ENCODE measurements at places on chromosomes 13 and 19. TPM values are rescaled to one million over a fixed set of nuclear protein-coding genes. Genes with fewer than 3 reads are reported as not detected.

LILRB2 gene
- total RNA-seq = not detected

IGLON5 gene
- total RNA-seq = 0.90 TPM

FARP1 gene
- 24.0 TPM for total RNA-seq

ZNF729 gene
- not detected for total RNA-seq

TBC1D17 gene
- total RNA-seq = 20.4 TPM

CYP2F1 gene
- total RNA-seq = not detected

PDX1 gene
- total RNA-seq = not detected

ICAM1 gene
- total RNA-seq = 97.0 TPM

C2CD4C gene
- total RNA-seq = not detected

LILRB4 gene
- not detected for total RNA-seq

C5AR2 gene
- total RNA-seq = not detected

APC2 gene
- 0.16 TPM for total RNA-seq

SERPINE3 gene
- not detected for total RNA-seq

FCER2 gene
- not detected for total RNA-seq

IGFLR1 gene
- total RNA-seq = 2.9 TPM

CIC gene
- total RNA-seq = 32.9 TPM

KL gene
- not detected for total RNA-seq

Measured in cardiac atrium fibroblast (primary cell).